ENCODE measurements at places on chromosomes 1 and 21.

- DNase-seq: no peak
These were observed 584.9 kb upstream of the PBX1 start for GRCh38 chr1:163974120-163974519.

GRCh38 chr21:20250337-20250736 is 747.9 kb upstream of the NCAM2 start:
- DNase-seq: no peak

DNA sequence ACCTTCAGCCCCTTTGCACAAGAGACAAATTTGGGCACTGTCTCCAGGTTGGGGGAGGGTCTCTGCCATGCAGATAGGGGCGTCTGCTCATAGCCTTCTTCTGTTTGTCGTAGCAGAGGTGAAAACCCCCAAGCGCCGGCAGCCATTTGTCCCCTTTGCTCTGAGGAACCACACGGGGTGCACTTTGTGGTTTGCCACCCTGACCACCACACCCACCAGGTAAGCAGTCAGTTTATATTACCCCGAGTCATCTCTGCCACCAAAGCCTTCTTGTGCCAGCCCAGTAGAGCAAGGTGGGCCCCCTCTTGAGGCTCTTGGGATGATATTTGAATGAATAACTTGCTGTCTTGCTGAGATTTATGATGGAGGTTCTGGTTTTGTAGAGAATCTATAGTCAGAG is 111.8 kb downstream of the VPS13D start:
- no peak for DNase-seq

- DNase-seq: no peak
These were observed 82.6 kb downstream of the OLFML2B start for GRCh38 chr1:161940866-161941591.

- no peak for DNase-seq
These were observed 791 bp upstream of the CHI3L1 start for GRCh38 chr1:203187304-203187685.

GRCh38 chr21:15449556-15449955 is 280.2 kb upstream of the USP25 start:
- no peak for DNase-seq

GRCh38 chr1:69824932-69825331 is 257.2 kb downstream of the LRRC7 start:
- DNase-seq: peak; percentile 70

DNA sequence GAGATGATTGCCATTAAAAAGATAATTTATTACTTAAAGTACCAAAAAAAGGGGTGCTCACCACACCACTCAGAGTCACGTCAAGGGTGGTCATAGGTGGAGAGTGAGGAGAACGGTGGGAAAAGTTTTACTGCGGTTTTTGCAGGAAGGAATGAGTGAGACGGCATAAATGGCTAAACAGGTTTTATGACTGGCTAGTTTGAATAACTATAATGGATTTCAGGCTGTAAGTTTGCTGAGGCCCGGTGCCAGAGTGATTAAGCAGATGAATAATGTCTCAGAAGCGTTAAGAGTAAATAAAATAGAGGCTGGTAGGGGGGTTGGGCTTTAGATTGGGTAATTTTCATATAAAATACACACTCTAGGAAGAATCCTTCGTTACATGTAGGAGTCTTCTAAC is 1337.8 kb downstream of the AMY1C start:
- no peak for DNase-seq

DNA sequence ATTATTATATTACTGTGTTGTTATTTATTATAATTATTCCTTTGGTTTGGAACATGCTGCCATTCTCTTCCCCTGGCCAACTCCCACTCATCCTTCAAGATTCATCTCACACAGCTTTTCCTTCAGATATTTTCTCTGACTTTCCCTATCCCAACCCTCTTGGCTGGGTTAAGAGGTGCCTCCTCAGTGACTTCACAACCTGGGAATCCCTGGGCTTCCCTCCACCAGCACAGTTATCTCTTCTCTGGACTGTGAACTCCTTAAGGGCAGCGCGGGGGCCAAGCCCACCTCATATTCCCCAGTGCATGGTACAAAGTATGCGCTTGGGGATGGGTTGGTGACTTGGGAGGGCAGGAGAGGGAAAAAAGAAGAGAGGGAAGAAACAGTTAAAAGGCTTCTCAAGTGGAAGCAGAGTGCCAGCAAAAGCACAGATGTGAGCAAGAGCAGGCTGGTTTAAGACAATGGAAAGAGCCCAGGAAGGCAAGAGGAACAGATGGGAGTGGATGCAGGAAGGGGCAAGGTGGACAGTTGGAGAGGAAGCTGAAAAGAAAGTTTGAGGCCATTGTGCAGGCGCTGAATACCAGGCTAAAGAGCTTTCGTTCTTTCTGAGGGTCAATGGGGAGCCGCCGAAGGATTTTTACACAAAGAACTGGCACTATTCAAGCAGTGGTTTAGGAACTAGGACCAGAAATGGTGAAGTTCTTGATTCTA is 132.3 kb downstream of the BEND5 start:
- no peak for DNase-seq

GRCh38 chr1:29672416-29673227 is 436.3 kb downstream of the PTPRU start:
- DNase-seq: no peak

DNA sequence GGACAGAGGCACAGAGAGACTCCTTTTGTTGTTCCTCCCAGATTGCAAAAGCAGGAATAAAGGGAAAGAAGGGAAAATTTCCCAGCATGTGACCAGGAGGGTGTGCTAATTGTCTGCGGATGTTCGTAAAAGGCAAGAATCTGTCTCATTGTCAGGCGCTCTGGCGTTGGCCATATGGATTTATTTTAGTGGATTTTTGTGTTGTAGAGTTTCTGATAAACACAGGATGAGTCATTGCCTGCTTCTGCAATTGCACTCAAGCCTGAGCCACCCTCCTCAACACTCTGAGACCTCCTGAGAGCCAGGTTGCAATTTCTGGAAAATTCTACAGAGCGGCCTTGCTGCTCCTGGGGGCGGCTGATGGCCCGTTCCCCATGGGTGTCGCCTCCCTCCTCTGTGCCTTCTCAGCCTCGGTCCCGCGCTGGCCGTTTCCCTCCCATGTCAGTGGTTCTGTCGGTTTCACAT is 227.7 kb downstream of the KAZN start:
- peak; percentile 30 for DNase-seq

DNA sequence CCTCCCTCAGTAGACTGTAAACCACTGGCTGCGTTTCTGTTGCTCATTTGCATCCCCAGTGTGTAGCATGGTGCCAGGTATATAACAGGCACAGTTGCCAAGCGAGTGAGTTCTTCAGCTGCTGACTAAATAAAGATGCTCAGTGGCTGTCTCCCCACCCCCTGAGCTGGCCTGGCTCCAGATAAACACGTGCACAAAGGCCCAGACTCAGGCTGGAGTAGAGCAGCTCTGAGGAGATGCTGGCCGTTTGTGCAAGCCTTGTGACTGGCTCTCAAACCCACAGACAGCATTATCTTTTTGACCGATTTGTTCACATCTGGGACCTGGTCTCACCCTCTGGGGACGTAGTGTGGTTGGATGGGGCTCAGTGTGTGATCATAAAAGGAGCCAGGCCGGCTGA is 7.1 kb downstream of the CHRNB2 start:
- DNase-seq: peak; percentile 53

- no peak for DNase-seq
These were observed 19.0 kb upstream of the IFNLR1 start for GRCh38 chr1:24206083-24206464.

DNA sequence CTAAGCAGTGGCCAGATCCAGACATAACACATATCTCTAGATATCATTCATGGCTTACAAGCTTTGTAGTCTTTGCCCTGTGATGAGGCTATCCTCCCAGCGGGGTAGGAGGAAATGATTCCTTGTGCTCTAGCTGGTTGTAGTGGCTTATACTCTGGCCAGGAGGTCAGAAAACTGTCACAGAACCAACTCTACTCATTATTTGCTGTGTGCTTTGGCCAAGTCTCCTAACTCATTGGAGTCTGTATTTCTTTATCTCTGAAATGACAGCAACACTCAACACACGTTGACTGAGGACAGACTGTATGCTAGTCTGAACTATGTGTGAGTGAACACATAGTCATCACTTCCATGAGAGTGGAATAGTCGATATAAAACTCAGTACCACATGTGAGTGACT is 116.7 kb upstream of the F3 start:
- no peak for DNase-seq

GRCh38 chr1:151860504-151861187 is 7.1 kb upstream of the THEM5 start:
- DNase-seq: no peak
